ENCODE measurements at places on chromosomes 1 and 21. TPM values are rescaled to one million over a fixed set of nuclear protein-coding genes. Genes with fewer than 3 reads are reported as not detected.

DNA sequence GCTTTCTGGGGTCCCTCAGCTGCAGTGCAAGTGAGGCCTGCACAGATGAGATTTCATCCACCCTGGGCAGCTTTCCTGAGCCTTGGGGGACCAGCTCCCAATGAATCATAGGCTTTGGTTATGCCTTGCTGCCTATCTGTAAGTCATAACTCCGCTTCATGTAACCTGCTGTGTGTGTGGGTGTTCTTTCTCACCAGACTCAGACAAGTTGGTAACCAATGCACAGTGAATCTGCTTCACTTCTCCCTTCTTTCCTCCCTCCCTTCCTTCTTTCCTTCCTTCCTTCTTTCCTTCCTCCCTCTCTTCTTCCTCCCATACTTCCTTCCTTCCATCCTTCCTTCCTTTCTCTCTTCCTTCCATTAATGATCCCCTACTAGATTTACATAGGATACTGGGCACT, 34.4 kb upstream of the PSMB2 start:
- DNase-seq, result no peak

DNA sequence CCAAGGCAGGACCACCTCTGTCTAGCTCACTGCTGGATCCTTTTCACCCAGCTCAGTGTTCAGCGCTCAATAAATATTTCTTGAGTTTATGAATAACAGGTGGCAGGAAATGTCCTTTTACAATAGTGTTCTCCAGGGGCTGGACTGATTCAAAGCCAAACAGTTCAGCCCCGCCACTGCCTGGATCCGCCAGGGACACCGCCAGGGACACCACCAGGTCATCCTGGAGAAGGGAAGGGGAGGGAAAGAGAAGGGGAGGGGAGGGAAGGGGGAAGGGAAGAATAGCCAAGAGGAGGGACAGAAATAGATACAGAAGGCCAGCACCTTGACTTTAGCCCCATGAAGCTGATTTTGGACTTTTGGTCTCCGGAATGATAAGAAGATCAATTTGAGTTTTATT, 255.6 kb downstream of the GRIK3 start:
- no peak for DNase-seq

- DNase-seq, result no peak
These were observed 68.5 kb downstream of the GPR88 start for GRCh38 chr1:100606438-100606837.

- no peak for DNase-seq
These were observed 134.2 kb downstream of the ZZZ3 start for GRCh38 chr1:77548285-77548684.

- no peak for DNase-seq
These were observed 43.3 kb downstream of the S100B start for GRCh38 chr21:46561445-46562090.

GRCh38 chr1:234608911-234609690, 877 bp downstream of the IRF2BP2 start:
- DNase-seq, result no peak

GRCh38 chr1:246969621-246970020, 37.9 kb upstream of the AHCTF1 start:
- DNase-seq, result no peak

DNA sequence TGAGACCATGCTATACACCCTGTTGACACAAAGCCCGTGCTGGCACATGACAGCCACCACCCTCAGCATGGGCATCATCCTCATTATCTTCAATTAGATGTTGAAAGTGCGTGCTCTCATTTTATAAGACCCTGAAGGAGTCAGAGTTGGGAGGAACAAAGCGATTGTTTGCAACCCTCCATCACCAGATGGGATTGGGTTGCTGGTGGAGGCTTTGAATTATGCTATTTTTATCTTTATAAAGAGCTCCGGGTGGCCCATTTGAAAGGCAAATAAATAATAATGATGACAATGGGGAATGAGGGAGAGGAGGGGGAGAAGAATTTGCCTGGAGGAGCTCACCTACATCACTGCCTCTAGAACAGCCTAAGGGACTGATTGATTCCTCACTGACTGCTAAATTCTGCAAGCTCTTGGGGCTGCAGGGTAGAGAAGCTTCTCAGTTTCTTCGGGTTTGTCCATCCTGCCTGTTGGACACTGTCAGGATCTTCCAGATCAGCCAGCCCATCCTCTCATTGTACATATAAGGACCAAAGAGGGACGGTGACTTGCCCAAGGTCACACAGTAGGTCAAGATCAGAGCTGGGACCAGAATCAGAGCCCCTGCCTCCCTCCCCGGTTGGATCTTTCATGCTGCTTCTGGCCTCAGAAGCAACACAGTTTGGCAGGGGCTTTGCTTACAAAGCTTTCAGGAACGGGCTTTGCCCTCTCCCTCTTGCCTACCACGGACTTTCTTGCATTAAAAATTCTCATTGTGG, 130.9 kb upstream of the ZBTB40 start:
- DNase-seq, result no peak

- DNase-seq, result no peak
These were observed 1.9 kb downstream of the C1orf198 start for GRCh38 chr1:230866171-230867070.

DNA sequence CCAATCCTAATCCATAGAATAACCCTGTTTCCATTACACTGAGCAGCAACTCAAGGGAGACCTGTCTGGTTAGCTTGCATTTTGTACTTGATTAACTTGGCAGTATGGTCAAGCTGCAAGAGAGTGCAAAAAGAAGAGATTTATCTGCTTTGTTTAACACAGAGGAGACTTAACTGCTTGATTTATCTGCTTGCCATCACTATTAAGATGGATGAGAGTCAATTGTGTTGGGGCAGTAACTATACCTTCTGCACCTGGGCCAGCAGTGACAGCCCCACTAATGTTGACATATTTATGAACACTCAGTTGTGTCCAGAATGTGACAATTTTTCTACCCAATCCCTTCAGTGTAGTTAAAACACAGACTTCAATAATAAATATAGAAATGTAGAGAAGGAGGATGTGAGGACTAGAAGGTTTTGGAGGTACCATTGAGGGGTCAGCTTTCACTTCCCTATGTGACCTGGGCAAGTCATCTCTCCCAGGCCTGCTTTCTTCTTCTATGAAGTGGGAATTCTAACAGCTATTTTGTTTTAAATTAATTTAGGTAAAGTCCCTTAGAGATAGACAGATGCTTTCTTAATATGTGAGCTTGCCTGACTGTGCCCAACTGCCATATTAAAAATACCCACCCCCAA, 159.1 kb upstream of the KCNK2 start:
- DNase-seq, result no peak

- DNase-seq, result no peak
These were observed 47.6 kb upstream of the ABCG1 start for GRCh38 chr21:42171091-42172053.

GRCh38 chr1:117971777-117972176, 42.2 kb downstream of the WDR3 start:
- no peak for DNase-seq

The KCNT2 gene
- not detected for polyA plus RNA-seq

The ACTL8 gene
- not detected for polyA plus RNA-seq

The FMO3 gene
- polyA plus RNA-seq, result not detected

The KCNA3 gene
- polyA plus RNA-seq, result 1.7 TPM

The FCRL1 gene
- polyA plus RNA-seq, result 0.19 TPM

The MANEAL gene
- 1.0 TPM for polyA plus RNA-seq

The PTPRF gene
- 0.32 TPM for polyA plus RNA-seq

The AMY1B gene
- polyA plus RNA-seq, result not detected
